Activated CD8-positive, alpha-beta T cell treated with anti-CD3 and anti-CD28 coated beads for 36 hours (primary cell): ENCODE measurements at places on chromosomes 6 and 20. TPM values are rescaled to one million over a fixed set of nuclear protein-coding genes. Genes with fewer than 3 reads are reported as not detected.

DNA sequence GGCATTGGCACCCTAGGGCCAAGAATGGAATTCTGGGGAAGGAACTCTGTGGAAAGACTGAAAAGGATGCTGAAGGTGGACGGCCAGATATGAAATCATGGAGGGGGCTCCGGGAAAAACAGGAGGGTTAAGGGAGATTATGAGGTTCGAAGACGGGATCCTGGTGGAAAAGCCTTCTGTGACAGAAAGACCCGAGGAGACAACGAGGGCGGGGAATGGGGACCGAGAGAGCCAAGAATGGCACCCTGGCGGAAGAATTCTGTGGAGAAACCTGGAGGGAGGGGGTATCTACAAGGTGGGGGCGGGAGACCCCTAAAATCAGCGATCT is 426 bp downstream of the TRMT6 start:
- no peak for DNase-seq
- peak overlapping the region; percentile 98 for H3K27ac ChIP-seq
- H3K4me3 ChIP-seq, result peak overlapping the region; percentile 85
- H3K36me3 ChIP-seq, result peaks cover 69% of the 10 kb centered on the region

DNA sequence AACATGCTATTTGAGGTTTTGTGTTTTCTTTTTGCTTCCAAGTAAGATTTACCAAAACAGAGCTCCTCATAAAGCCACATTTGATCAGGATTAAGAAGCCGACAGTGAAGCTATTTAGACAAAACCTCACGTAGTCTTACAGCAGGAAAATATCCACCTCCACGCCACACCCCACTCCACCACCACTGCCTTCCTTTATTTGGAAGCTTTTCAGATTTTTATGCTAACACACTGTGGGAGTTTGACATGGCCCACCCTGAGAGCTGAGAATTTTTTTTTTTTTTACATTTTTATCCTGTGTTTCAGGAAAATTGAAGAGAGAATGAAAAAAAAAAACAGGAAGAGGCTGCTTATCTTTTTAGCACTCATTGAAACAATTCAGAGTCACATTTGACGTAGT is 104.8 kb upstream of the MC3R start:
- no peak for DNase-seq
- H3K4me1 ChIP-seq, result no peaks in the 10 kb centered on the region
- no peak overlapping the region for H3K27ac ChIP-seq
- no peak overlapping the region for H3K4me3 ChIP-seq
- H3K27me3 ChIP-seq, result peaks cover 2% of the 10 kb centered on the region

- no peak overlapping the region for H3K4me3 ChIP-seq
- peaks cover 27% of the 10 kb centered on the region for H3K27me3 ChIP-seq
- no peak for DNase-seq
- H3K27ac ChIP-seq, result no peak overlapping the region
- H3K4me1 ChIP-seq, result peaks cover 2% of the 10 kb centered on the region
Observed at GRCh38 chr20:4571759-4572531, 149.8 kb upstream of the PRND start.

- peaks cover 1% of the 10 kb centered on the region for H3K27me3 ChIP-seq
- no peak for DNase-seq
- no peak overlapping the region for H3K27ac ChIP-seq
- H3K4me3 ChIP-seq, result no peak overlapping the region
Observed at GRCh38 chr20:370151-370600, 10.4 kb upstream of the TRIB3 start.

DNA sequence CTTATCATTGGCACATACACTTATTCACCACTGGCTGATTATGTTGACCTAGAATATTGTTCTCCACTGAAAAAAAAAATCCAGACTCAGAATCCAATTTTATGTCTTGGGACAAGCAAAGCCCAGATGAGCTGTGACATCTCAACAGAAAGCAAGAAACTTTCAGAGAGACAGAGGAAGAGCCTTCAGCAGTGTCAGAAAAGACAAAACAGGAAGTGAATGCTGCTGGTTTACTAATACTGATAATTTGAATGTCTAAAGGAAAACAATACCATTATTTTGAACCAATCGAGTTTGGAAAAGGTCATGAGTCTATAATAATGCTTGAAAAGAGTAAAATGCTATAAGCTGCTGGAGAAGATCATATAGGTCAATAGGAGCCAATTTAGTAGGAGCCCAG is 179.8 kb upstream of the RIMS1 start:
- no peaks in the 10 kb centered on the region for H3K36me3 ChIP-seq
- H3K27me3 ChIP-seq, result no peaks in the 10 kb centered on the region
- no peak for DNase-seq

- peaks cover 30% of the 10 kb centered on the region for H3K4me1 ChIP-seq
- no peaks in the 10 kb centered on the region for H3K27me3 ChIP-seq
- DNase-seq, result peak; percentile 70
- H3K27ac ChIP-seq, result peak within 1 kb of the TSS; percentile 90
- H3K4me3 ChIP-seq, result peak within 1 kb of the TSS; percentile 85
- peaks cover 29% of the 10 kb centered on the region for H3K36me3 ChIP-seq
Observed at GRCh38 chr6:73262671-73263569, at the start of gene KHDC1. Gene KHDC1 (minus strand): TSS chr6:73263196. CDS start chr6:73242517, 20,679 bp downstream.

DNA sequence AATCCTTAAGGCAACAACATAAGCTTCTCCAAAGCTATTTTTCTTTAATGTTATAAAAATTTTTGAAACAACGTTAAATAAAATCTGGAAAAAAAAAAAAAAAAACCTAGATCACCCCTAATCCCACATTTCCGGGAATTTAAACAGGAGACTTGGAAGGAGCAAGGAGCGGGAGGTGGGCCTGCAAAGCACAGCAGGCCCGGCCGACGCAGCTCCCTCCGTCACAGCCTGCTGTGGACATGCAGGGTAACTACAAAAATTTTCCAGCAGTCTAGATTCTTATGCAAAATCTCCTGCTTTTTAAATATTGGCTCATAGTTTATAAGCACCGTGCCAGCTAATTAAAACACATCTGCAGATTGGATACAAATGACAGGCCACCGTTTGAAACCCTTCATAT is 23.5 kb downstream of the FOXF2 start:
- no peak for DNase-seq
- H3K4me3 ChIP-seq, result no peak overlapping the region
- H3K27me3 ChIP-seq, result peaks cover 8% of the 10 kb centered on the region
- H3K36me3 ChIP-seq, result no peaks in the 10 kb centered on the region
- no peak overlapping the region for H3K27ac ChIP-seq

GRCh38 chr6:72132851-72133250 is 246.5 kb downstream of the RIMS1 start:
- no peak overlapping the region for H3K27ac ChIP-seq
- H3K4me3 ChIP-seq, result no peak overlapping the region
- no peaks in the 10 kb centered on the region for H3K27me3 ChIP-seq
- no peaks in the 10 kb centered on the region for H3K36me3 ChIP-seq
- H3K4me1 ChIP-seq, result no peaks in the 10 kb centered on the region

GRCh38 chr6:98471444-98471843 is 362.9 kb upstream of the POU3F2 start:
- DNase-seq, result no peak
- H3K4me1 ChIP-seq, result no peaks in the 10 kb centered on the region
- H3K27ac ChIP-seq, result no peak overlapping the region
- no peak overlapping the region for H3K4me3 ChIP-seq
- H3K27me3 ChIP-seq, result no peaks in the 10 kb centered on the region
- H3K36me3 ChIP-seq, result no peaks in the 10 kb centered on the region

GRCh38 chr6:18742406-18742805 is 355.3 kb downstream of the RNF144B start:
- DNase-seq, result no peak
- H3K36me3 ChIP-seq, result no peaks in the 10 kb centered on the region
- H3K27me3 ChIP-seq, result no peaks in the 10 kb centered on the region
- H3K27ac ChIP-seq, result no peak overlapping the region
- H3K4me3 ChIP-seq, result no peak overlapping the region

- no peaks in the 10 kb centered on the region for H3K4me1 ChIP-seq
- no peak for DNase-seq
- no peaks in the 10 kb centered on the region for H3K27me3 ChIP-seq
- no peaks in the 10 kb centered on the region for H3K36me3 ChIP-seq
- no peak overlapping the region for H3K4me3 ChIP-seq
Observed at GRCh38 chr6:135936606-135937005, 85.1 kb downstream of the PDE7B start.

DNA sequence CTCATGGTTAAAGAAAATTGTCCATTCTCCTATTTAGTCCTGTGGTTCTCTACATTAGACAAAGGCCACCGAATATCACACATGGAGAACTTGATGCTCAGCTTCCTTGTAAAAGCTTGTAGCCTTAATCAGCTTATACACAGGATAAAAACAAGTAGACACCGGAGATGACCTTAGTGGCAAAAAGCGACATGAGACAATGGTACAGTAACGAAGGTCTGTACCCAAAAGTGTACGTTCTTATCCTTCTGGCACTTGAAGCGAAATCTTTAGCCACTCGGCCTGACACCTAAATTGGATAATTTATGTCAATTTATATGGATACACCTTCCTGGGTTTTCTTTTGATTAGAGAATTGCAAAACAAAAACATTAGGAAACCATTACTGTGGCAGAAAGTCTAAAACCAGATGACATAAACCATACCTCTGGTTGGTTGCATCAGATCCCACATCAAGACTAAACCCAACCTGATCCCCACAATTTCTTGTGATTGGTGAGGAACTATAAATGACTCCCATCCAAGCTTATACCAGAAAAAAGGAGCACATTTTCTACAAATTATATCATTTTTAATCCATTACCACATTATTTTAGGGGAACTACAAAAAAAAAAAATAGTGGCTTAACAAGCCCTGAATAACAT is 6.1 kb downstream of the RBM39 start:
- DNase-seq, result no peak
- peaks cover 81% of the 10 kb centered on the region for H3K36me3 ChIP-seq
- no peaks in the 10 kb centered on the region for H3K27me3 ChIP-seq
- peak overlapping the region; percentile 83 for H3K27ac ChIP-seq

DNA sequence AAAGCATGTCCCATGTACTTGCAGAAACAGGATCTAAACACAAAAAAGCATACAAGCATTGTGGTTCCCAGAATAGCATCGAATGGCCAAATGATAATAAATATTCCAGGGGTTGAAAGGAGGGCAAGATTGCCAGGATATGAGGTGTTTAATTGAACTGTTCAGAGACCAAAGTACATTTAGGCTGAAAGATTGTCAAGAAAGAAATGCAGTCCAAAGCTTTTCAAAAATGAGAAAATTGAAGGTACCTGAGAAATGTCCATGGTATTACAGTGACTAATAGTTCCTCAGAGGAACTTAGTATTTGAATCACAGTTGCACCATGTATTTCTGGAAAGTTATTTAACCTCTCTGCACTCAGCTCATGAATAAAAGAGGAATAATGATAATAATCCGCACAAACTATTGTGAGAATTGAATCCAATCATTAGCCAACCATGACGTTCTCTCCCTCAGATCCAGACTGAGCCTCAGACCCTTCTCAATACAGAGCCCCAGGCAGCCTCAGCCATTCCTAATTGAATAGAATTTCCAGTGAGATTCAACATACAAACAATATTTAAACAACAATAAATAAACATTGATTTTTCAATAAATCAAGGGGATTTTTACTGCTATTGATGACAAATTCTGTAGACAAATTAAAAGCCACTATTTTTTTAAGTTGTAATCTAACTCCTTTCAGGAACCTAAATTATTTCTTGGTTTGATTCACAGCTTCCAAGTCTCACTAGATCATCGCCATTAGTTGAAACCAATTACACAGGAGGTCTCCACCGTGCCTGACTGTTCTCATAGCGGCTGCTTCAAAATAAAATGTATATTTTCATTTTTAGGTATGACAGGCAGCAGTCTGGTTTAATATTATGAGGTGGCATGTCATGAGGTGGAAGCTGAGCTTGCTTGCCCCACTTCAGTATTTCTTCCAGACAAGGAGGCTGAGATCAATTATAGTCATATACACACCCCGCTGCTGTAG is 144.3 kb upstream of the TENT5A start:
- H3K27ac ChIP-seq, result no peak overlapping the region
- DNase-seq, result no peak
- peaks cover 1% of the 10 kb centered on the region for H3K27me3 ChIP-seq
- no peak overlapping the region for H3K4me3 ChIP-seq
- no peaks in the 10 kb centered on the region for H3K4me1 ChIP-seq

DNA sequence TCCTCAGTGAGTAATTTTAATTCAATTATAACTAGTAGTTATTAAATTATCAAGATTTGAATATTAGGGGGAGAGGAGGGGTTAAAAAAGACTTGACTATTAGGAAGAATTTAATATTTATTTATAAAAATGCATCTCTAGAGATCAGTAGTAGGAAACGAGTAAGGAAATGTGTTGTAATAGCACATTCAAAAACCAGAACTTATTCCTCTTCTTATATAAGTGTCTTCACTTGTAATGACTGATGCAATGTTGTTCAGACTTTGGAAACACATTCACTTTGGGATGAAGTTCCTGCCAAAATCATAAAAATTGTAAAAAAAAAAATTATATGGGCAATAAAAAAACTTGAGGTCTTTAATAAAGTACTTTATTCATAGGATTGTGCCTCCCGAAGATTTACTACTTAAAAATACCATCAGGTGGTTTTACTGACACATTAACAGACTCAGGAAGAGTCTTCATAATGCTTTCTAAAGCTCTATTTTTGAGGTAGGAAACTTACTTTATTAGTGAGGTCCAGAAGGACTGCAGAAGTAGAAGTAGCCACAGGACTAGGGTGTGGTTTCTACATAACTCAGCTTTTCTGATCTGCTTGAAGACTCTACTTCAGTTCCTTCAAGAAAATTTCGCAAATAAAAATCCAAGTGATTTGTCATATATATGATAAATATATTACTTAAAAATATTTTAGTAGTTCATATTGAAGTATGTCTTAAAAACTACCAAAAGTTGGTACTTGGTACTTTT is 59.8 kb downstream of the CCDC170 start:
- H3K4me3 ChIP-seq, result no peak overlapping the region
- peaks cover 1% of the 10 kb centered on the region for H3K36me3 ChIP-seq

DNA sequence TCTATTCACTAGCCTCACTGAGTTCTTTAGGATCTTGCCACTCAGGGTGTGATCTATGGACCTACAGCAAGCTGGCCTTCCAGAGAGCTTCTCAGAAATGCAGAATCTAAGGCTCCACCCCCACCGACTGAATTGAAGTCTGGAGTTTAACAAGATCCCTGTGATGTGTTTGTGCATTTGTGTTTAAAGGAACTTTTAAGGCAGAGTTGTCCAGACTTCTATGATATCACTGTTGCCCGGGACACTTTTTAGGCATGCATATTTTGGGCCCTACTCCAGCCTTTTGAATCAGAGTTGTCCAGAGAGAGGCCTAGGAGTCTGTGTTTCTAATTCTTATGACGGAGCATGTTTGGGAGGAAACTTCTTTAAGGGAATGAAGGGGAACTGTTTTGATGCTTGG is 232.3 kb downstream of the QKI start:
- no peaks in the 10 kb centered on the region for H3K4me1 ChIP-seq
- H3K36me3 ChIP-seq, result no peaks in the 10 kb centered on the region
- no peak overlapping the region for H3K4me3 ChIP-seq
- H3K27me3 ChIP-seq, result peaks cover 2% of the 10 kb centered on the region
- DNase-seq, result no peak

DNA sequence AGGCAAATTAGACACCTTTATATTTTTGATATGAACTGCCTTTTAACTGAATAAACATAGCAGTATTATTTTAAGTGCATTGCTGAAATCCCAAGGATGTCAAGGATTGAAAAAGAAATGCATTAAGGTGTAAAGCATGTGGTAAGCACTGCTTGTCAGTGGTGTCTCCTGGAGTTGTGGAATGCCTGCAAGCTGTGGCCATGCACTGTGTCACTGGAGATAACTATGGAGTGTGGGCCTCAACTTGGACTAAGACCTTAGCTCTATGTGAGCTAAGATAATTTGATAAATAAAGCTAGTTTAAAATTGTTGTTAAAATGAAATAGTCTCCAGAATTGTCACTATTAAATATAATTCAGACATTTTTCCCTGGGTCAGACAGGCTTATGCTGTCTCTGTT is 156.6 kb upstream of the OPRM1 start:
- no peak for DNase-seq
- no peak overlapping the region for H3K27ac ChIP-seq
- H3K4me3 ChIP-seq, result no peak overlapping the region
- H3K27me3 ChIP-seq, result peaks cover 3% of the 10 kb centered on the region
- H3K4me1 ChIP-seq, result no peaks in the 10 kb centered on the region

The ME1 gene
- 0.49 TPM for total RNA-seq

The SAMD3 gene
- 6.4 TPM for total RNA-seq

The PRL gene
- 0.52 TPM for total RNA-seq

The PDYN gene
- not detected for total RNA-seq
